ENCODE measurements at places on chromosomes 2 and 18.

DNA sequence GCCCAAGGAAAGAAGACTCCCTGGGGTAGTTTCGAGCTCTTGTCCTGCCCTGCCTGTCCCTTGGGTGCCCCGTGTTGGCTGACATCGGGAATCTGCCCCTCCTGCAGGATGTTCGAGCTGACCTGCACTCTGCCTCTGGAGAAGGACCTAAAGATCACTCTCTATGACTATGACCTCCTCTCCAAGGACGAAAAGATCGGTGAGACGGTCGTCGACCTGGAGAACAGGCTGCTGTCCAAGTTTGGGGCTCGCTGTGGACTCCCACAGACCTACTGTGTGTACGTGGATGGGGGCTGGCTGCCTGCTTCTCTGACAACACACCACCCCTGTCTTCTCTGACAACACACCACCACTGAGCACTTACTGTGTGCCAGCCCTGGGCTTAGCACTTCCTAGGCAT, 210.8 kb downstream of the DYSF start:
- no peak for DNase-seq

DNA sequence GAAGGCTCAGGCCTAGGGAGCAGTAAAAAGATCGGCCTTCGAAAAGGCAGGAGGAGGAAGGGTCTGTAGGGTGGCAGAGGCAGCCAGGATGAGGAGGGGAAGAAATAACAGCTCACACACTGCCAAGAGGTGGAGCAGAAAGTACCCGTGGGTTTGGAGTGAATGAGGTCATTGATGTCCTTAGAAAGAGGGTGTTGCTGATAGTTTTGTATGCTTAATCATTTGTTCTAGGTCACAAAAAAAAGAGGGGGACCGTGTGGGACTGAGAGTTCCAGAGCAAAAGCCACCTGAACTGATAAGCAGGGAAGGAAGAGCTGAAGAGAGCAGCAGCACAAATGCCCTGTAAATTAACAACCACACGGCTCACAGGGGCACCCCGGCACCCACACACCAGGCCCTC, 140.4 kb downstream of the FAM161A start:
- no peak for DNase-seq

GRCh38 chr2:188773075-188773474, 201.1 kb upstream of the COL3A1 start:
- DNase-seq: peak; percentile 90

- no peak for DNase-seq
These were observed 13.9 kb downstream of the PIAS2 start for GRCh38 chr18:46903406-46903805.

DNA sequence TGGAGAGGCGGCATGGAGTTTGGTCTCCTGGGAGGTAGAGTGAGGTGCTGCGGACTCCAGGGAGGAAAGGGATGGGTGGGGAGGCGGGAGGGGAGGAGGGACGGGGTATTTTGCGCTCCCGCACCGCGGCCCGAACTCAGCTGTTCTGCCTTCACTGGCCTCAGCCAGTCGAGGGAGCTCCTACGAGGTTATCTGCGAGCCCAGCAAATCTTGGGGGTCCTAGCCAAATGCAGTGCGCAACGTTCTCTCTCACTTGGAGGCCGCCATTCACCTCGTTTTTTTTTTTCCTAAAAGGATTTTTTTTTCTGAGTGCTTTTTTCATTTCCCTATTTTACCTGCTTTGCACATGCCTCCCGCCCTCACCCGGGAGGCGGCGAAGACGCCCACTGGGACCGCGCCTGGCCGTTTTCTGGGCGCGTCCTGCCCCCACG, 877 bp upstream of the BCL2L11 start:
- DNase-seq: no peak

DNA sequence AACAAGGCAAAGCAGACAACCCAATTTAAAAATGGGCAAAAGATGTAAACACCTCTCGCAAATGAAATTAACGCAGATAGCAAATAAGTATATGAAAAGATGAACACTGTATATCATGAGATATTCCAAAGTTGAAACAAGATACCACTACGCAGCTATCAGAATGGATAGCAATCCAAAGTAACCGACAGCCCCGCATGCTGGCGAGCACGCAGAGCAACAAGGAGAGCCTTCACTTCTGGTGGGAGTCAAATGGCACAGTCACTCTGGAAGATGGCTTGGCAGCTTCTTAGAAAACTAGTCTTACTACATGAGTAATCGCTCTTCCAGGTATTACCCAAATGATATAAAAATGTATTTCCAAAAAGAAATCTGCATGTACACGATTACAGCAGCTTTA, 1.4 kb downstream of the NDUFA10 start:
- no peak for DNase-seq

DNA sequence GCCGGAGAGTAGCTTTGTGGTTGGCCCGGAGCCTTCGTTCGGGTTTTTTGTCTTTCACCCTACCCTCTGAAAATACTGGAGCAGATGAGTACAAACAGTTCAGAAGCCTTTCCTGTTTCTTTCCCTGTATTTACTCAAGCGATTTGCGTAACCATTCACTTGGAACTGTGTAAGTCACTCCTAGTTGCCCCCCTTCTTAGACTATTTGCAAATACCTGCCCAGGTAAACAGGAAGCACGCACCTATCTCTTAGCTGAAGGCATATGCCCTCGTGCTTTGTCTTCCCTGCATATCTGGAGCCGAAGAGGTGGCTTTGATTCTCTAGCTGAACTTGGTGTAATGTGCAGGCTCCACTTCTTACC, 1.4 kb downstream of the KCNS3 start:
- DNase-seq: peak; percentile 51

DNA sequence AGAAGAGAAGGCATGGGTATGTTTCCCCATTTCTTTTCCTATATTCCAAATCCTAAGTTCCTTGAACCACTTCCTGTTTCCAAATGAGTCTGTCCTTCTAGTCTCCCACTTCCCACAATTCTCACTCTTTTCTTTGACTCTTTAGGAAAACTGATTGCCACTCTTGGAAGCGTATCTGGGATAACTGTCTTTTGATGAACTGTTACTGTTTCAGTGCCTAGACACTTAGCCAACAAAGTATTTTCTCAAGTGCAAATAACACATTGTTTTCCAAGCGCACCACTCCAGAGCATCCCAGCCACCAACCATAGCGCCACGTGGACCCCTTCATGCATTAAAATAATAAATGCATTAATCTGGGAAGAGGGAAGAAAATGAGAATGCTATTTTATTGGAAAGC, 342.8 kb downstream of the MTX2 start:
- DNase-seq: no peak

GRCh38 chr2:152730591-152731333, 12.3 kb downstream of the ARL6IP6 start:
- no peak for DNase-seq

DNA sequence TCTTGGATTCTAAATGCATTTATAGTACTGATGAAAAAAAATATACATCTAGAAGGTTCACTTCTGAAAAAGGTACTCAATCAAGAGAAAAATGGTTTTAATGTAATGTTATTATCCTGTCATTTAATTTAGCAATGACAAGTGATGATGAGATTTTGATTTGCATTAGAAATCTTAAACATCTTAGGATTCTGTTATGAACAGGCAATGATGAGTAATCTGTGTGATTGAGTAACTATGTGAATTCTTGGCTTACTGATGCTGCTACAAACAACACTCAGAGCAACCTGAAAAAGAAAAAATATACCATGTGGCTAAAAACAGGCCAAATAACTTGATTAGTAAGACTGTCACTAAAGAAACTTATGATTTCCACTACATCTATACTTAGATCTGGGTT, 30.1 kb downstream of the RBKS start:
- DNase-seq: no peak

DNA sequence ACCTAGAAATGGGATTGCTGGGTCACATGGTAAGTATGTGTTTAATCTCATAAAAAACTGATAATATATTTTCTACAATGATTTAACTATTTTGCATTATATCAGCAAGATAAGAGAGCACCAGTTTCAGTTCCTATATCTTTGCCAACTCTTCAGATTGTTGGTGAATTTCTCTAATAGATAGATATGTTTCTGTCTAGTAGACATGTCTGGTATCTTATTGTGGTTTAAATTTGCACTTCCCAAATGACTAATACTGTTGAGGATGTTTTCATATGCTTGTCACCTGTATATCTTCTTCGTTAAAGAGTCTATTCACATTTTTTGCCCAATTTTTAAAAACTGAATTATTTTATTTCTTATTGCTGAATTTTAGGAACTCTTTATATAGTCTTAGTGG, 113.8 kb upstream of the UXS1 start:
- DNase-seq: no peak

DNA sequence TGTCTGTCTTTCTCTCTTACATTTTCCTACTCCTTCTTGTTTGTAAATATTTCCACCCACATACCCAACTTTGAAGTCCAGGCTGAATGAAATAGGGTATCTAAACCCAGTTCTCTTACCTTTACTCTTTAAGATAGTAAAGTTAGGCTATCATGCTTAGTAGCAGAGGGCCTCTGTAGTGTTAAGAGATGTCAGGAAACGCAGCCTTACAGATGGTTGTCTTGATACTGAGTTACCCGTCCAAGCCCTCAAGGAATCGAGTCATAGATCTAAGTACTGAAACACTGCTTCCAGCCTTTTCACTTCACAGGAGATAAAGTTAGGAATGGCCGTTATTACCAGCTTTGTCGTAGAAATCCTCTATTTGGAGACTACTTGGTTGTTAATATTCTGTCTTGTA, 24.3 kb downstream of the MRPS9 start:
- DNase-seq: no peak

DNA sequence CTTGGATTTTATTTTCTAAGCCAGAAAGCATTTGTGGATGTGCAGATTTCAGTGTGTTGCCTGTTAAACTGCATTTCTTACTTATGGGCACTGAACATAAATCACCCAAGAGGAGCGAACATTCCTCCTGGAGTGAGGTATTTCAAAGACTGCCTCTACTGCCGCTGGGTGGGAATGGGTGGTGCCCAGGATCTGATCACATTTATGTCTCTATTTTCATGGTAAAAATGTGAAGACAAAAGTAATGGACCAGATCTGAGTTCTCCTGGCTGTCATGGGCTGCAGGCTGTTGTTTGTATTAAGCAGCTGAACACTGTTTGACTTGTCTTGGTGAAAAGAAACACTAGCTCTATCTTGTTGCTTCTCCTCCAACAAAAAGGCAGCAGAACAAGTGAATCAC, 251.7 kb downstream of the NCKAP5 start:
- DNase-seq: no peak

- peak; percentile 71 for DNase-seq
These were observed 477.2 kb downstream of the TRIB2 start for GRCh38 chr2:13193900-13194299.

DNA sequence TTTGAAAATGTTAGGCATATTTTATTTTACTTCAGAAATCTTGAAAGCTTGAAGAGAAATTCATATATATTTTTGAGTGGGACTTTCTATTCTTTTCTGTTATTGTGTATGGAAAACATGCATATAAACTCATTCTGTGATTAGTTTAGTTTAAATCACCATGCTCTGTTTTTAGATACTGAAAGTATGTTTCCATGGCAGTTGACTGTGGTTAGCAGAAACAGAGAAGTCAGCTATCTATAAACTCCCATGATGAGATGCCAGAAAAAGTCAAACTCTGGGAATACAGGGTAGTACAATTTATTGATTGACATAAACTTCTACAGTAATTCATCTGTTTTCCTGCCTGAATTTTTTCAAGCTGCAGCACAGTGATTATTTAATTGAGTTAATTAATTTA, 905.3 kb upstream of the VRK2 start:
- DNase-seq: no peak

- no peak for DNase-seq
These were observed at the start of gene SLC9A2 for GRCh38 chr2:102619414-102620319. TSS of gene SLC9A2 (plus strand) at chr2:102619553. CDS start at chr2:102619849, 296 bp downstream.

DNA sequence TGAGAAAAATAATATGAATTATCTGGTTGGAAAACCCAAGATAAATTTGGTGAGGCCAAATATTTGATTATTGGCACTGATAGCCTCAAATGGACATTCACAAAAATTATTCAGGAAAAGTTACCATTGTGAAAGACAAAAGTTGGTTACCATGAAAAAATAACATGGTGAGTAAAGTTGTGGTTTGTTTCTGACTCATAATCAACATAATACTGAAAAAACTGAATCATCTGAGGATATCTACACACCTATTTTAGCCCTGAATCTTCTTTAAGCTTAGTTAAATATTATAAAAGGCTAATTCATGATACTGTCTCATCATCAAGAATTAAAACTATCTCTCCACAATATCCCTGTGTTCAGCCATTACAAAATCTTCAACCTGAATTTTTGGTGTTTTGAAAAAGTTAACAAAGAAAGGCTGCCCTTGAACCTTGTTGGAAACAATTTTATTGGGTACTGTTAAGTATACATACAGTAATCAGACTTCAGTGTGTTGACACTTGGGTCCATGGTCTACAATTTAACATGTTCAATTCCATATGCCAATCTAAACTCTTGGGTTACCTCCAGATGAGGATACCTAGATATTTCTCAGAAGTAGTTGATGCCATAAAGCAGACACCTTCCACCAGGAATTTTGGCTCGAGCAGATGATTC, 607.5 kb upstream of the SLC39A10 start:
- DNase-seq: no peak

DNA sequence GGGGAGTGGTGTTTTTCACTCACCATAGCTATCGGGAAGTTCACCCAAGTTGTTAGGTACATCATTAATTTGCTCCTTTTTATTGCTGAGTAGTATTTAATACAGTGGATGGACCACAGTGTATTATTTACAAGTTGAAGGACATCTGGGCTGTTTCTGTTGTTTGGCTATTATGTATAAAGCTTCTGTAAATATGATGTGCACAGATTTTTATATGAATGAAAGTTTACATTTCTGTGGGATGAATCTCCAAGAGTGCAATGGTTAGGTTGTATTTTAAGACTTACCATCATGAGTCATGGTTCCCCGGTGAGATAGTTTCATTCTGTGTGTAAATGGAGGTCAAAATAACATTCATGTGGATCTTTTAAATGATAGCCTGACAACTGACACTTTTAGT, 337.4 kb downstream of the PTPRM start:
- DNase-seq: no peak

- DNase-seq: no peak
These were observed 2.9 kb upstream of the TLX2 start for GRCh38 chr2:74511104-74511989.

- no peak for DNase-seq
These were observed 166.7 kb upstream of the ZNF521 start for GRCh38 chr18:25518716-25519053.

DNA sequence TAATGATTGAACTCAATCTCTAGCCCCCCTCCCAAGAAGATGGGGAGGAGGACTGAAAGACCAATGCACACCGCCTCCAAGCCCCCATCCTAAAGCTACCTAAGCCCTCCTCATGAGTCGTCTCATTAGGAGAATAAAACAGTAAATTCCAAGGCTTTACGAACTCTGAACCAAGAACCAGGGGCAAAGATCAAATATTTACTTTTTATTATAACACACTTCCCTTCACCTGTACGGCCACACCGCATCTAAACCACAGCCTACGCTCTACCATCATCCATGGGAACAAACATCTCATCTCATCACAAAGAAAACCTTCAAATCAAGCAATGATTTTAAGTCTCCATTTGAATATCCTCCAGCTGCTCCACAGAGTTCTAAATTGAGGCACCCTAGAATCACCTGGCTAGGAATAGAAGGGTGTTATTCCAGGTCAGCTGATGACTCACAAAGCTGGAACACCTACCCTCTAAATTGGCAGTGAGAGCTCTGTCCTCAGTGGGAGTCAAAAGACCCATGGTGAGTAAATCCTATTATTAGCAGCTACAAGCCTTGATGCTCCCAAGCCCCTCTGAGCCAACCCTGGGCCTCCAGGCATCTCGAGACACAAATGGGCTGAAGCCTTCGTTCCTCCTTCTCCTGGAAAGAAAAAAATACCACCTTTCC, 45.6 kb upstream of the BZW1 start:
- DNase-seq: no peak

- DNase-seq: no peak
These were observed 143.3 kb downstream of the GLI2 start for GRCh38 chr2:120878970-120879369.

- DNase-seq: no peak
These were observed 176.6 kb downstream of the METTL4 start for GRCh38 chr18:2394684-2395083.
